ENCODE measurements at places on chromosomes 1 and 21.

GRCh38 chr1:7698641-7699040 is 72.5 kb upstream of the VAMP3 start:
- DNase-seq, result no peak

GRCh38 chr21:45080639-45081414 is 6.4 kb downstream of the ADARB1 start:
- peak; percentile 44 for DNase-seq

- no peak for DNase-seq
These were observed 139.6 kb downstream of the BRINP2 start for GRCh38 chr1:177310326-177310725.

GRCh38 chr1:233654658-233655280 is 40.9 kb downstream of the KCNK1 start:
- no peak for DNase-seq

GRCh38 chr1:22615886-22616285 is 20.5 kb upstream of the C1QA start:
- DNase-seq, result no peak

GRCh38 chr1:40096646-40096976 is 441 bp downstream of the PPT1 start:
- no peak for DNase-seq

DNA sequence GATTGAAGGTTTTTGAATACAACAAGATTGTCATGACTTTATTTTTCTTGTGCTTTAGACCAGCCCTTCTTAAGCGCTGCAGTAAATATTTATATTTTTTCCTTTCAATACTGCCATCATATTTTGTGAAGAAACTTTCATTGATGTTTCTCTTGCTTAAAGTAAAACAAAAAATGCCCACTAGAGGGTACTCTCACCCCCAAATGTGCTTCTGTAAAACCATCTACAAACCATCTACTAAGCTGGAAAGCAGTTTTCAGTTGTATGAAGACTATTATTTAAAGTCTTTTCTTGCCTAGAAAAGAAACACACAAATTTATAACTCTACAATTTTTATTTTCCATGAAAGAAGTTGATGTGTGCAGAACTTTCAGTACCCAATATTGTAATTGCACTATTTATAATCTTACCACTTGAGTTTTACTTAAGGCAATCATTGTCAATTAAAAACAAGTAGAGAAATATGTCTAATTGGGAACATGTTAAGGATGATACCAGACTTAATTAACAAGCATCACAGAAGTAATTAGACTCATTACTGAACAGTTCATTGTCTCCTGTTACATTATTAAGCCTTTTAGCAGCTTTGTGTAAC is 10.7 kb downstream of the LEPR start:
- DNase-seq, result peak; percentile 45

- DNase-seq, result no peak
These were observed 17.6 kb downstream of the MAPKAPK2 start for GRCh38 chr1:206702260-206702659.

All from CD4-positive, alpha-beta T cell treated with Interleukin-12 subunit alpha and Interleukin-12 subunit beta, for 1 hour (primary cell).